Motor neuron (in vitro differentiated cells): ENCODE measurements at places on chromosomes 5 and 9. TPM values are rescaled to one million over a fixed set of nuclear protein-coding genes. Genes with fewer than 3 reads are reported as not detected.

Gene HTR4
- 0.59 and 0.64 TPM in 2 replicates for total RNA-seq

Gene ECSCR
- total RNA-seq: not detected in 2 replicates

Gene SPINK14
- total RNA-seq: not detected in 2 replicates

Gene HTR1A
- total RNA-seq: 0.29 TPM in 1 of 2 replicates, not detected in the other

Gene FYB1
- total RNA-seq: 16.7 and 21.1 TPM in 2 replicates

Gene OR2K2
- not detected in 2 replicates for total RNA-seq

Gene PCDHA9
- total RNA-seq: 6.2 and 11.0 TPM in 2 replicates

Gene PCDHGC3
- 40.0 and 42.5 TPM in 2 replicates for total RNA-seq

Gene SLIT3
- 5.9 and 6.1 TPM in 2 replicates for total RNA-seq

Gene CMBL
- total RNA-seq: 24.8 and 27.9 TPM in 2 replicates

Gene MVB12B
- total RNA-seq: 28.2 and 28.4 TPM in 2 replicates

Gene BICD2
- 46.4 and 49.7 TPM in 2 replicates for total RNA-seq

Gene MRPS2
- total RNA-seq: 39.2 and 43.5 TPM in 2 replicates

Gene TMEM232
- total RNA-seq: 6.4 and 8.0 TPM in 2 replicates

Gene GPR21
- 1.5 TPM in 2 replicates for total RNA-seq

Gene TLX3
- 0.14 TPM in 1 of 2 replicates, not detected in the other for total RNA-seq

Gene TBC1D13
- total RNA-seq: 8.7 and 9.9 TPM in 2 replicates

Gene SPINK5
- not detected in 2 replicates for total RNA-seq

Gene PTPRD
- 109 and 141 TPM in 2 replicates for total RNA-seq

Gene ANKRD18B
- total RNA-seq: 1.2 and 2.0 TPM in 2 replicates

Gene LCP2
- total RNA-seq: 0.64 and 0.74 TPM in 2 replicates

Gene SPINK7
- total RNA-seq: 0.93 and 1.0 TPM in 2 replicates

Gene PTTG1
- 201 and 205 TPM in 2 replicates for total RNA-seq

Gene PDLIM7
- total RNA-seq: 33.7 and 36.4 TPM in 2 replicates

Gene MAN1B1
- 54.8 and 55.3 TPM in 2 replicates for total RNA-seq

Gene ASTN2
- total RNA-seq: 19.5 and 19.6 TPM in 2 replicates

Gene SMIM32
- 0.45 and 0.73 TPM in 2 replicates for total RNA-seq

Gene TAF11L10
- total RNA-seq: 2.0 and 2.1 TPM in 2 replicates

Gene CDX1
- total RNA-seq: 0.27 TPM in 1 of 2 replicates, not detected in the other

Gene EPB41L4B
- total RNA-seq: 1.8 TPM in 2 replicates

Gene OR1Q1
- not detected in 2 replicates for total RNA-seq

Gene CER1
- total RNA-seq: 0.50 and 1.0 TPM in 2 replicates

Gene POC5
- total RNA-seq: 24.6 and 29.0 TPM in 2 replicates

Gene CDC20B
- 0.10 and 0.16 TPM in 2 replicates for total RNA-seq

Gene LECT2
- 0.31 TPM in 1 of 2 replicates, not detected in the other for total RNA-seq

Gene BARHL1
- 0.40 and 1.6 TPM in 2 replicates for total RNA-seq

Gene RGS14
- 2.3 and 8.0 TPM in 2 replicates for total RNA-seq

Gene C5orf22
- 26.4 and 31.0 TPM in 2 replicates for total RNA-seq

Gene CAMK2A
- 4.0 and 4.1 TPM in 2 replicates for total RNA-seq

Gene ZDHHC12
- total RNA-seq: 14.1 and 14.3 TPM in 2 replicates

Gene ATP10B
- total RNA-seq: 0.42 and 0.56 TPM in 2 replicates

Gene TMOD1
- 0.68 and 1.3 TPM in 2 replicates for total RNA-seq

Gene BSPRY
- 0.08 and 0.09 TPM in 2 replicates for total RNA-seq

Gene HCN1
- total RNA-seq: 0.08 and 0.14 TPM in 2 replicates

Gene ESM1
- total RNA-seq: 73.5 and 91.7 TPM in 2 replicates

Gene SGCD
- 0.53 and 0.66 TPM in 2 replicates for total RNA-seq

Gene TMEM171
- total RNA-seq: 7.4 and 8.0 TPM in 2 replicates

Gene SPINK1
- not detected in 2 replicates for total RNA-seq

Gene GADD45G
- 28.0 and 28.9 TPM in 2 replicates for total RNA-seq

Gene REXO4
- total RNA-seq: 31.2 and 34.3 TPM in 2 replicates

Gene ADAMTS12
- 4.6 and 8.7 TPM in 2 replicates for total RNA-seq

Gene ASS1
- 35.9 and 37.7 TPM in 2 replicates for total RNA-seq

Gene CCDC152
- 0.95 and 1.7 TPM in 2 replicates for total RNA-seq

Gene TRPM3
- total RNA-seq: 1.2 and 1.5 TPM in 2 replicates

Gene LAMC3
- 96.7 and 128 TPM in 2 replicates for total RNA-seq

Gene OLFML2A
- 0.10 and 0.11 TPM in 2 replicates for total RNA-seq

Gene NR6A1
- total RNA-seq: 4.0 and 4.6 TPM in 2 replicates
